ENCODE measurements at places on chromosomes 7 and 10.

DNA sequence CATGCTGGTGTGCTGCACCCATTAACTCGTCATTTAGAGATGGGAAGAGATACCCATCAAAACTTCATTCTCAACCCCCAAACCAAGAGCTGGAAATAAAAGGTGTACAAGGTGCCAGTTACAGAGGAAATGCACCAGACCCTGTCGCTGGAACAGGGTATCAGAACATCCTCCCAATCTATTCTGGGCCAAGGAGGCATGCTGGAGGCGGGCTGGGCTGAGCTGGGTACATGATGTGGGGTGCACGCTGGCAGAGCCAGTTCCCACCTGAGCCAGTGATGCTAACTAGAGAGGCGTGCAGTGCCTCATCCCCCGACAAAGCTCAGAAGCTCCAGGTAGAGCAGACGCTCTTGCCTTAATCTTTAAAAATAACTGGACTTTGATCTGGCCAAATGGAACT is 70.1 kb downstream of the NPSR1 start:
- DNase-seq = no peak

DNA sequence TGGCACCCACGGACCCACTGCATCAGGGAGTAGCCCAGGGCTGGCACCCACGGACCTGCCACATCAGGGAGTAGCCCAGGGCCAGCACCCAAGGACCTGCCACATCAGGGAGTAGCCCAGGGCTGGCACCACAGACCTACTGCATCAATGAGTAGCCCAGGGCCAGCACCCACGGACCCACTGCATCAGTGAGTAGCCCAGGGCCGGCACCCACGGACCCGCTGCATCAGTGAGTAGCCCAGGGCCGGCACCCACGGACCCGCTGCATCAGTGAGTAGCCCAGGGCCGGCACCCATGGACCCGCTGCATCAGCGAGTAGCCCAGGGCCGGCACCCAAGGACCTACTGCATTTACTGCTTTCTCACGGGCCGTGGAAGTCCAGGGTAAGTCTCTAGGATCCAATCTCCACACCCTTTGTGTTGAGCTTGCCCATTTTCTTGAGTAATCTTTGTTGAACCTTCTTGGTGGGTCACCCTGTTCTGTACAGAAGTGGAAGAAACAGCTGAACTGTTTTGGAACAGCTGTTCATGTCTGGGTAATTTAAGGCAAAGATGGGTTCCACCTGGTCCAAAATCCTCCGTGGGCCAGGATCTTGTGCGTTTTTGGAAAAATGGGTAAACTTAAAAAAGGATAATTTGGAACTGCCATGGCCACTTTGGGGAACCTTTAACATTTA is 69.0 kb downstream of the VIPR2 start:
- no peak for DNase-seq

DNA sequence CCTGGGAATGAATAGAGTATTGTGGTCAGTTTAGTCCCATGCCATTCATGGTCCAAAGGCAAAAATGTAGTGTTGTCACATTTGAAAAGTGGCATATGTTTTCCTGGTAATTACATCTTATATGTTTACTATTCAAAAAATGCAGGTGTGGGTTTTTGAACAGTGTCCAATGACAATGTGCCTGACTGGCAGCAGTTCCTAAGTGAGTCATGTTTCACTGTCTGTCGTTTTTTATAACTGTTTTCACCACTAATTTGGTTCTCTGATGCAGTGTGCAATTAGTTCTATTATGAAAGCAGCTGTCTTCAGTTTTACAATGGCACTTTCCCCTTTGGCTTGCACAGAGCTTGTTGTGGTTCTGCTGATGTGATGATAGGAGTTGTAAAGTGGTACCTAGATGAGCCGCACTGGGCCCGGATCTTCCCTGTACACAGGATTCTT is 162.3 kb downstream of the SEM1 start:
- DNase-seq = no peak

DNA sequence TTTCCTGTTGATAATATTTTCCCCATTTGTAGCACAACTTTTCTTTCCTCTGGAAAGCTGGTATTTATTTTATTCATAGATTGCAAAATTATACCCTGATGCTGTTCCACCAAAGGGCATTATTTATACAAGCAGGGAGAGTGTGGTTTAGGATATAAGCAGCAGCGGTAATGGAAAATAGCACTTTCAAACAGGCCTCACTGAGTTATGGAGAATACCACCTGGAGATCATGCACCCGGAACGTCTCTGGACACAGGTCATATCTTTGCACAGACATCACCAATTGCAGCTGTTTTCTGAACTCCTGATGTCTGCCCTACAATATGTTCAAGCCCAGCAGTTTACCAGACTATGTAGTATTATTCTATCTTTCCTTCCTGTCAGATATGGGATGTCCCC is 2.0 kb upstream of the CALD1 start:
- DNase-seq = no peak

- DNase-seq = no peak
These were observed 86.3 kb downstream of the ALOX5 start for GRCh38 chr10:45460235-45460878.

GRCh38 chr7:2520131-2520760 is 672 bp downstream of the LFNG start:
- DNase-seq = no peak

- DNase-seq = peak; percentile 100
These were observed 35.5 kb upstream of the DGKI start for GRCh38 chr7:137882261-137882668.

DNA sequence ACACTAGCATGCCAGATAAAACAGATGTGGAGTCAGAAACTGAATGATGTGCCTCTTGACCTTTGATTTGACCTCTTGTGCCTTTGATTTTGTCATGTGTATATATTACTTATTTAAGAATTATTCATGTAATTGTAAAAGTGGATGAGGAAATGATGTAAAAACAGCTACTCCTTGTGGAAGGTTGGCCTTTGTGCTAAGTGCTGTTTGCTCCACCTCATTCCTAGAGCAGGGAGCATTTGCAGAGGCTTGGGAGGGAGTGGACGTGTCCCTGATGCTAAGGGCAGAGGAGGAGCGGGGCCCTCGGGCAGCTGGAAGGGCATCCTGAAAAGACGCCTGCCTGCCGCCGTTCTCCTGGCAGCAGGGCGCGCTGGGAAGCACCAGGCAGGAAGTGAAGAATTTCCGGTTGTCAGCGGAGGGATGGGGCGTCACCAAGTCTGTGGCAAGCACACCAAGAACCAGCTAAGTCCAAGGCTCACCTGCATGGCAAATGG is 197.6 kb upstream of the ZNF32 start:
- DNase-seq = peak; percentile 34

GRCh38 chr7:88322151-88322550 is 15.5 kb upstream of the STEAP4 start:
- DNase-seq = no peak

GRCh38 chr10:100338434-100339036 is 8.5 kb upstream of the SCD start:
- peak; percentile 41 for DNase-seq

GRCh38 chr10:71840958-71841335 is 10.1 kb downstream of the PSAP start:
- DNase-seq = no peak
